ENCODE measurements at places on chromosomes 2 and 18.

- no peak for DNase-seq
Observed at GRCh38 chr2:187684174-187684573, 129.9 kb upstream of the TFPI start.

DNA sequence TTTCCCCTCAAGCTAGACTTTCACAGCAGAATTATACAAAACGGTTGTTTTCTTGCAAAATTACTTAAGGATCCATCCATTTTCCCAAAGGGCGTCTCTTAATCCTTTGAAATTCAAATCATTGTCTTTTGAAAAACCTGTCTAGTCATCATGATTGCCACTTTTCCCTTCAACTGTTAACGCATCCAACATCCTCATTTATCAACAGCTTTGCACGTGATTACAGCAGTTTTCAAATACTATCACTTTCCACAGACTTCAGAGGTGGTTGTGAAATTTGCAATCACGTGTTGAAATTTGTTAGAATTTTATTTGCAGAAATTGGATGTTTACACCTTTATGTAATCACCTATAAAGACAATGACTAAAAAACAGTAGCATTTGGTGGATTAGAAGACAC is 304.4 kb upstream of the SLC39A10 start:
- no peak for DNase-seq

- DNase-seq = no peak
Observed at GRCh38 chr2:173972636-173973035, 7.5 kb upstream of the SP3 start.

DNA sequence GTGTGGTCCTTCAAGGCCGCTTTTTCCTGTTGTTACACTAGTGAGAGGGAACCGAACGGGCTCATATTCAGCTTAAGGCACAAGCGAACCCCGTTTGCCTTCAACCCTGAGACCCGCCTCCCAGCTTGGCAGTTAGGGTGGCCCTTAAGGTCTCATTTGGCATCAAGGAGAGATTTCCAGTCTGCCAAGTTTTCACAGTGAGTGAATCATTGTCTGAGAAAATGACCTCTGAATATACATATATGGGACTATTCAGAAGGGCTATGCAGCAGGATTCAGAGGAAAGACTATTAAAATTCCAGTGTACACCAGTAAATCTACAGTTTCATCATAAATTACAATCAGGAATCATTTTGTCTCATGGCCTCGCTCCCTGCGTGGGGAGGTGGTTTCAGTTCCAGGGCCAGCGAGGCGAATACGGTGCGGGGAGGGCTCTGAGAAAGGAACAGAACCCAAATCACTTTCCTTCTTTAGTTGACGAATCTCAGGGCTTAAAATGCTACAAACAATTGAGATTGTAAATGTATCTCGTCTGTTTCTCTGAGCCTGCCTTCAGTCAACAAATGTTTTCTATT is 231.4 kb downstream of the FAM210A start:
- no peak for DNase-seq

DNA sequence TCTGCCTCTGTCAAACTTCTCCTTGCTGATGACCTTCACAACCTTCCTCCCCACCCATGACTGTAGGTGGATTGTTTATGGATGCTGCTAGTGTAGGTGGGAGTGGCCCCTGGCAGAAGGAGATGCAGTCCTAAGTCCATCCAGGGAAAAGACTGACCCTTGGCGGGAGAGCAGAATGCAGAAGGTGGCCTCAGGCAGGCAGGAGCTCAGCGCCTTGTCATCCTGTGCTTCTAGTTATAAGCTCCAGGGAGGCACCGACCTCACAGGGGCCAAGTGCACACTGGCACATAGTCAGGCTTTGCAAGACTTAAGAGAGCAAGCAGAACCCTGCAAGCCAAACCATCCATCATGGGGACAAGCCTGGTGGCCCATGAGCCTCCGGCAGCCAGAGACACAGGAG is 74.4 kb downstream of the CAPN13 start:
- no peak for DNase-seq

DNA sequence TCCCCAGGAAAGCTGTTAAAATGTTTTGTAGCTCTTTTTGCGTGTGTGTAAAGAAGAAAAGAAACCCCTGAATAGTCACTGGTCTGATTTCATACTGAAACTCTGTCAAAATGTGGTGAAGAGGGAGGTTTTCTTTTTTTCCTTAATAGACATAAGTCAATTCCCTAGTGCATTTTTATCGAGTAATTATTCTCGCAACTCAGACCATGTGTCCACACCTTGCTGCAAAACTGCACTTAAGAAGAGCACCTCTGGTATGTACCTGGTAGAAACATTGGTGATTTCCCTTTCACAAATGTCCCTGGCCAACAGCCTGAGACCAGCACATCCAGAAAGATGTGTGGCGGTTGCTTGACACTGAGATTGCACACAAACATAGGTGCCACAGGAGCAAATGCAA is 159.9 kb downstream of the ZNF521 start:
- no peak for DNase-seq

GRCh38 chr2:153221087-153221486 is 257.5 kb downstream of the RPRM start:
- DNase-seq = no peak

Measured in activated CD4-positive, alpha-beta T cell treated with anti-CD3 and anti-CD28 coated beads, Interleukin-2, Interleukin-4, amounts not matched to agents 100 ng/mL and 50 ng/mL, durations not matched to agents 16 hours and 8 hours (primary cell).